ENCODE measurements at places on chromosomes 1 and 21.

DNA sequence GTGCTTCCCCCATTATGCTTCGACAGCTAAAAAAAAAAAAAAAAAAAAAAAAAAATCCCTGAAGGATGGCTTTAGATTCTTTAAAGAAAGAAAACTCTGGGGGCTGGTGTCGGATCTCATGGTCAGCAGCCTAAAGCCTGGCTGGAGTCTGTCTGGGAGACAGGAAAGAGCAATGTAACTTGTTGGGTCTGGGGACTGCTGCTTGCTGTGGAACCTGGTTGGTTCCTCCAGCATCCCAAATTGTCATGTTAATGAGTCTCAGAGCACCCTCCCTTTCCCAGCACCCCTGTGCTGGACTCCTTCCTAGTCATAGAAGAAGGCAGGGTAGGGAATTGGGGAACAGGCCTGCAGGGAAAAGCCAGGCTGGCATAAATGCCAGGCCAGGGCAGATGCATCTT, 3.0 kb downstream of the KCNC4 start:
- DNase-seq = no peak

- DNase-seq = no peak
These were observed 1.6 kb downstream of the TAF1A start for GRCh38 chr1:222588135-222588534.

GRCh38 chr1:24850328-24850920, 79.7 kb downstream of the RUNX3 start:
- no peak for DNase-seq

DNA sequence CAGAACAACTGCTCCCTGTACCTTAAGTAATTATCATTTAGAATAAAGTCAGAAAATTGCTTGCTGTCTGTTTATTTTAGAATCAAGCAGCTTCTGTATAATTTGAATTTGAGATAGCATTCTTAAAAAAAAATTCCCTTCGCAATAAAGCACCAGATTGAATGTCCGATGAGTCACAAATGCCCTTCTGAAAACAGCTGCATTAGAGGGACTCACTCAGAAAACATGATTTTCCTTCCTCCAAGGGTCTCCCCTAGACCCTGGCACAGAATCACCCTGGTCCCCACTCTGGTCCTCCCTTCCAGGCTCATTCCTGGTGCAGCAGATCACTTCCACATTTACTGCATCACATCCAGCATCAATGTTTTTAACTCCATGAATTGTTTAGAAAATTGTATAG, 471.1 kb upstream of the VAMP3 start:
- DNase-seq = no peak

DNA sequence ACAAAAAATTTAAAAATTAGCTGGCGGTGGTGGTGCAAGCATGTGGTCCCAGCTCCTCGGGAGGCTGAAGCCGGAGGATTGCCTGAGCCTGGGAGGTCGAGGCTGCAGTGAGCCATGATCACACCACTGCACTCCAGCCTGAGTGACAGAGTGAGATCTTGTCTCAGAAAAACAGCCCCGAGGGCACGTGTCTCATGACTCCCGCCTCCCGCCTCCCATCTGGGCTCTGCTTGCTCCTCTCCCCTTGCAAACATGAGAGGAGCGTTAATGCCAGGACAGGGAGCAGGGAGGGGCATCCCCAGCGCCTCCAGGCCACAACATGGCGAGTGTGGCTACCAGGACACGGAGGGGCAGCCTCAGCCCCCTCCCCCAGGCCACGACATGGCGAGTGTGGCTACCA, 28.3 kb downstream of the FAAP20 start:
- DNase-seq = no peak

DNA sequence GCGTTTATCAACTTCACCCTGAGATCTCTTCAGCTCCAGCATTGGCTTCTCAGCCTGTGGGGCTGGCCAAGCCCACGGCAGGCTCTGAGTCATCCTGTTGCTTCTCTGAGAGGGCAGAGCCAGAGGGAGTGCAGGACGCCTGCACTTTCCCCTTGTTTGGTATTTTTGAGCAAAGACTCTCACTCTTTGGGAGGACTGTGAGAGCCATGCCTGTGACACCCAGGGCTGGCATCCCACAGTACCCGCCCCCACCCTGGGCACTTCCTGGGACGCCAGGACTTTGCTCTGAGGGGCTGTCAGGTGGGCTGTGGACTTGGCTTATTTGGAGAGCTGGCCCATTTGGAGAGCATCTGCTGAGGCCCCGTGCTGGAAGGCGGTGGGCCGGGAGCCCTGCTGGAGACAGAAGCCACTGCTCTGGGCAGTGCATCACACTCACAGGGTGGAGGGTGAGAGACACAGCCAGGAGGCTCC, 37.4 kb downstream of the VANGL1 start:
- DNase-seq = no peak

- DNase-seq = no peak
These were observed 471.4 kb downstream of the PTBP2 start for GRCh38 chr1:97192872-97193572.

DNA sequence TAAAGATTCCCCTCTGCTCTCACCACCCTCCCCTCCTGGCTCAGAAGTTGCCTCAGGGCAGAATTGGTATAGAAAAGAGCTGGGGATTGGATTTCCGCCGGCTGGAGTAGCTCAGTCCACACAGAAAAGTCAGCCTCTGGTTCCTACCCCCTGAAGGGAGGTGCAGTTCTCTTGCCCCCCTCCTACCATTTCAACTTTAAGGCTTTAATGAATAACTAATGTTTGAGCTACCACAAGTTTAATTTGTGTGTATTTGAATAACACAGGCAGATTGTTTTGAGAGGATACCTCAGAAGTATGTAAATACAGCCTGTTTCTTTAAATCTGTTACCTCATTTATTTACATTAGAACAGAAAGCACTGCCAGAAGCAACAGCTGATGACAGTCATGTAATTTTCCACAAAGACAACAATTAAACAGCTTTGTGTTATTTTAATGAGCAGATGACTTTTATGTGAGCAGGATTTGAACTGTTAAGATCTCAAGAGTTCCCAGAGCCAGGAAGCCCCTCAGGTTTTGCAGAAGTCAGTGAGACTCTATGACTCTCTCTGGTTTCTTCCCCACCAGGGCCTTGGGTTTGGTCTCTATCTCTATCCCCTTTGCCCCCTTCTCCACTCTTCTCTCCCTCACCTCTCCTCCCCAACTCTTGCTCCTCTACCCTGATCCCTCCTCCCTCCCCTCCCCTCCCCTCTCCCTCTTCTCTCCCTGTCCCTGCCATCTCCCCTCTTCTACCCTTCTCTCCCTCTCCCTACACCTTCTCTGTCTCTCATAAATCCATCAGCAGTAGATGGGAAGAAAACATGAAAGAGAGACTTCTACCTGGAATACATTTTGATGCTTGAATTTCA, 26.3 kb downstream of the DUSP10 start:
- DNase-seq = no peak
